ENCODE measurements at places on chromosomes 3 and 15. TPM values are rescaled to one million over a fixed set of nuclear protein-coding genes. Genes with fewer than 3 reads are reported as not detected.
A peak's percentile ranks its signal among the peaks of the same experiment; 100 is the strongest.

GRCh38 chr15:97962263-97962662 is 1.8 kb downstream of the ARRDC4 start:
- DNase-seq: no peak

- no peak for DNase-seq
Observed at GRCh38 chr3:52353291-52353855, 37.3 kb downstream of the DNAH1 start.

DNA sequence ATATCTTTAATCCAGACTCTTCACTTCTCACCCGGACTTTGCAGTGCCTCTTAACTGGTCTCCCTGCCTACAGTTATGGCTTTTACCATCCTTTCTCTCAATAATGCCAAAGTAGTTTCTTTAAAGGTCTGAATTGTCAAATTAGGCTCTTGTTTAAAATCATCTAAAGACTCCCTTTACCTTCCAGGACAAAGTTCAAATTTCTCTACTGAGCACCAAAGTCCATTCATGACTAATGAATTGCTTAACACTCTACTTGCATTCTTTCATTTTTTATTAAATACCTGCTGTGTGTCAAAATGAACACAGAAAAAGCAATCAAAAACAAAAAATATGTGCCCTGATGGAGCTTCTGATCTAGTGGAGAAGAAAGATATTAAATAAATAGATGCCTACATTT is 472.4 kb upstream of the UBE2E2 start:
- DNase-seq: no peak

HCLS1 gene
- 321 TPM for total RNA-seq

DNA sequence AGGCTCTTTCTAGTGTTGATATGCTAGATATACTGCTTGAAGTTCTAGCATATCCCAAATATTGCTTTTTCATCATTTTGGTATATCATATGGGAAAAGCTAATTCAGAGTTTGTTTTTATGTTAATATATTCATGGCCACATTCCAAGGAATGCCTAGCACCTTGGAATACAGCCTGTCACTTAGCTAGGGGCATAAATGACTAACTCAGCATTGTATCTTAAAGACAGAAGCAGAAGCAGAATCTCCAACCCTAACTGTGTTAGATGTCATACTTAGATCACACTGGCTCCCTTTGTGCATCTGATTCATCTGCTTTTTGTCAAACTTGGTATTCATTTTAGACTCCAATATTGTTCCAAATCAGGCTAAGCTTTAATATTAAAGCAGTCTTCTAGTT is 130.8 kb upstream of the TSPAN3 start:
- no peak for DNase-seq

DNA sequence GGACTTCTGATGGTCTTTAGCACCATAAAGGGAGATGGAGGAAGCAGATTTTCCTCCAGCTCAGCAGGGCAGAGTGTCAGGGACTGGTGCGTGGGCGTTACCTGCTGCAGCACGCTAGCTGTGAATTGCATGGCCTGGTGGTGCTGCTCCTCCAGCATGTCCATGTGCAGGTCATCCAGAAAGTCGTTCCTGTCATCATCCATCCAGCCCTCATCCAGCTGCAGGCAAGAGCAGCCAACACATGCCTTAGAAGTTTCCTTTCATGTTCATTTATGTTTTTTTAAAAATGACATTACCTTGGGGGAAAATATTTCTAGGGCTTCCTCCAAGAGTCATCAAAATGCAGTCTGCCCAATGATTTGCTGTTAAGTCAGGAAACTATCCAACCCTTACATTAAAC is 239.2 kb downstream of the PDZRN3 start:
- no peak for DNase-seq

DNA sequence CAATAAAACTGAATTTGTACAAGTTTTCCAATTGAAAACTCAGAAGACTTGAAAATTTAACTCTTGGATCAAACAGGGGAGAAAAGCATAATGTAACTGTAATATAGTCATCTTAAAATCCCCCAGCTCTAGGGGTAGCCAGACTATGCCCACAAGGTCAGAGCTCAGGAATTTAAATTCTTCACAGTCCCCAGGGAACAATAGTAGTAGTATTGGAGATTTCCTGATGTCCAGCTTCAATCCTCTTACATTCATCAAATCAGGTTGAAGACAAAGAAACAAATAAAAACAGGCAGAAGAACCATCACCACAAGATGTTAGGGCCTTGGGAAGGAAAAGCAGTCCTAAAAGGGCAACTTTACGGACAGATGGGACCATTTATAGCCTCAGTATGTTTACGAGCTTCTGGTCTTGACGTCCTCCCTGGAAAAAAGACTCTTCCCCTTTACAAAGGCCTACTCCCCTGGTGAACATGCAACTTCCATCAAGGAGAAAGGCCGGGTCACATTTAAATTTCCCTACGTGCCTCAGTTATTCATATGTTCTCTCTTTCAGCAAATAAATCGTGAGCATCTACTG is 96.8 kb downstream of the PLCH1 start:
- DNase-seq: no peak

KCNMB2 gene
- not detected for total RNA-seq

GRCh38 chr3:178087376-178087775 is 448.9 kb upstream of the KCNMB2 start:
- no peak for DNase-seq

TRAT1 gene
- 98.7 TPM for total RNA-seq

GRCh38 chr3:34248352-34248751 is 449.9 kb downstream of the PDCD6IP start:
- no peak for DNase-seq

SAMMSON gene
- not detected for total RNA-seq

WDR93 gene
- total RNA-seq: not detected

GRCh38 chr15:52183562-52184173 is 7.5 kb downstream of the GNB5 start:
- peak; percentile 17 for DNase-seq

Data from T-cell (primary cell).